AG10803 (cell line): ENCODE measurements at places on chromosomes 3 and 15.

GRCh38 chr15:97791824-97792792, 168.4 kb upstream of the ARRDC4 start:
- DNase-seq = no peak

DNA sequence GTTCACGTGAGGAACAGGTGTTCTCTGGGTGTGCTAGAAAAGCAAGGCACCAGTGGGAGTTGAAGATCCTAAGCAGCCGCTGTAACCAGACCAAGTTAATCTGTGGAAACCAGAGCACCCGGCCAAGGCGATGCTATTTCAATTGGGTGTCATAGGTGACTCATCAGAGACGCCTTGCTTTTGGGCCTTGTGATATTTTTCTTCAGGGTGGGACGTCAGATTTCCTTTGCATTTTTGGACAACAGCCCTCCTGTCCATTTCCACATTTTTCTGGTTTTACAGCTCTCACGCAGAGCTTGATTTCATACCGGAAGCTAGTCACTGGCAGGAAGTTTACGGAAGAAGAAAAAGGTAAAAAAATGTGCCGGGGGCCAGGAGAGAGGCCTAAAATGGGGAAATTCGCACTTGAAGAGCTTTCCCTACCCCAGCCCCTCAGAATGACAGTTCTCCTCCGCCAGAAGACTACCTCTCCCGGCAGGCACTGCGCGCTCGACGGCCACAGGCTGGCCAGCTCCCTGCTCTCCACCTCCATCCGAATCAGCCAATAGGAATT, 471 bp upstream of the KBTBD8 start:
- DNase-seq = peak; percentile 61

GRCh38 chr3:154778057-154778456, 302.1 kb upstream of the MME start:
- no peak for DNase-seq

- DNase-seq = no peak
Measured at GRCh38 chr3:58497097-58497496, 5.2 kb downstream of the KCTD6 start.

DNA sequence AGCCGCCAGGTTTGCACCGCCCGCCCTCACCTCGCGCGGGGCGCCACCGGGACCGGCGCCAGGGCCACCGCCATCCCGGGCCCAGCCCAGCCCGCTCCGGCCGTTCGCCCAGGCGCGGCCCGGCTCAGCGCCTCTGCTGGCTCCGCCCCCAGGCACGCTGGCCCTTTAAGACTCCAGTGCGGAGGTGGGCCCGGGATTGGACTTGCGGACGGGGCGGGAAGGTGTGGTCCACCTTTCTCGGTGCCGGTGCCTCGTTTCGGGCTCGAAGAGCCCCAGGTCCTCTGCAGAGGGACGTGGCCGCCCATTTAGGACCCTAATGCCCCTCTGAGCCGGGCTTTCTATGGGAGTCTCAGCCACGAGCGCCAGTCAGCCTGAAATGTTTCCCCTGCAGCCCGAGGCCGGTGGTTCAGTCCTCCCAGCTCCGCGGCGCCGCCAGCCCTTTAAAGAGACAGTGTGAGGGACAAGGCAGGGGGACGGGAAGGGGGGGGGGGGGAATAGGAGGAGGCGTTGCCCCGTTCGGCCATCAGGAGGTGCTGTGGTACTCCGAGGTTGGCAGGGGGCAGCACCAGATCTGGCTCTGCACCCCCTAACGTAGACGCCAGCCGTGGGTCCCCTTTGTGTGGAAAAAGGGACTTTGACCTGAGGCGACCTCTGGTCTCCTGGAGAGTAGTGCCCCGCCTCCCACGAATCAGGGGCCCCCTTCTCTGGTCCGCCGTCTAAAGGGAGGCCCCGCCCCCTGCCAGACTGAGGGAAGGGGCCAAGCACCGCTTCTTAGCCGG, 1.0 kb downstream of the HYAL2 start:
- DNase-seq = peak; percentile 84

- DNase-seq = no peak
Measured at GRCh38 chr3:86152620-86153019, 838.3 kb downstream of the VGLL3 start.

GRCh38 chr3:110174908-110175307, 837.6 kb upstream of the DPPA4 start:
- DNase-seq = no peak

- no peak for DNase-seq
Measured at GRCh38 chr15:53470743-53471142, 288.7 kb downstream of the WDR72 start.

DNA sequence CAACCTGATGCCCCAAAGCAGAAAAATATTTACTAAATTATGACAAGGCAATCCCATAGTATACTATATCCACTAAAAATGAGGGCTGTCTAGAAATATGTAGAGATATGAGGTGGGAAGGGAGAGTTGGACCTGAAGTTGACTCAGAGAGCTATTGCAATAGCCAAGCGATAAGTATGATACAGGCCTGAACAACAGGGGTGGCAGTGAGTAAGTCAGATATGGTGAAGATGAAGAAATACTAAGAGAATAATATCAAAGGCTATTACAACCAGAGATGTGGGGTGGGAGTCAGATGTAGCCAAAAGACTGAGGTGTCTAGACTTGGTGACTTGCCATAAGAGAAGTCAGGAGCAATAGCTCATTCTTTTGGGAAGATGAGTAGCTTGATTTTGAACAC, 9.2 kb downstream of the HSPBAP1 start:
- DNase-seq = peak; percentile 48

- DNase-seq = peak; percentile 37
Measured at GRCh38 chr3:175193815-175194518, 334.8 kb downstream of the NAALADL2 start.

- DNase-seq = no peak
Measured at GRCh38 chr3:123313889-123314288, 112.1 kb downstream of the SEC22A start.

DNA sequence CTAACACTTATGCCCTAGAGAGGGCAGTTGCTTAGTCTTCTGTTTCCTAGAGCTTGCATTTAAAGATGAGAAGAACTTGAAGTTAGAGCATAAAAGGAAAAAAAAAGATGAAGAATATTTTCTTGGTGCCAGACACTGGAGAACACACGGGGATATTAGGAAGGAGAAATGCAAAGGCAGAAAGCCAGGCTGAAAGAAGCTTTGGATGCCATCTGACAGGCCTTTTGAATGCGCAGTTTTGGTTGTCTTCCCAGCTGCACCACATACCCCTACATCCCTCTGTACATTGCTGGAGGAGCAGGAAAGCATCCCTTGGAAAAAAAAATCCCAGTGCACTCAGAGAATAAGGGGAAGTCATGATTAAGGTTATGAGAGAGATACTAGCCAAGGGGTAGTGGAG, 378.9 kb downstream of the GAP43 start:
- no peak for DNase-seq

GRCh38 chr3:3160826-3161225, 18.7 kb downstream of the CRBN start:
- DNase-seq = peak; percentile 17

GRCh38 chr15:73922186-73923151, 3.8 kb upstream of the LOXL1 start:
- peak; percentile 75 for DNase-seq

DNA sequence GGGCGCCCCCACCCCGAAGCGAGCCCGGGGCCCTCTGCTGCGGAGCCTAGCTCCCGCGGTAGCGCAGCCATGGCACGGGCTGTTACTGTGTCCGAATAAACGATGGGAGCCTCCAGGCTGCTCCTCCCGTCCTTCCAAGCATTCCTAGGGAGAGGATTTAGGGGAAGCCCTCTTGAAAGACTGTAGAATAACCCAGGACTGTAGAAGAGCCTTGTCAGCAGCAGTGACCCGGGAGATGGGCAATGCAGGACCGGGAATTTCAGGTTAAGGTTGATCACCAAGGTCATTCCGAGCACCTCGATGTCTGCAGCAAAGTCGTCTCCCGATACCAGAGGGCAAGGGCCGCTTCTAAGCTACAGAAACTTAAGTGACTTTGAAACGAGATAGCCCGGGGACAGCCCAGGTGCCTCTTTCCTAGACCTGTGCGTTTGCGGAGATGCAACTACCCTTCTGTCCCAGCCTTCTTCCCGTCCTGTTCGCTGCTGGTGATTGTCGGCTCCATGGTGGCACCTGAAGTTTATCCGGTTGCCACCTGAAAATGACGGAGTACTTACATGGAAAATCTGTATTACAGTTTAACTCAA, 753 bp upstream of the MYO5A start:
- DNase-seq = no peak

- peak; percentile 5 for DNase-seq
Measured at GRCh38 chr3:47162697-47163168, 1.2 kb downstream of the SETD2 start.

GRCh38 chr15:95416576-95416975, 913.9 kb upstream of the NR2F2 start:
- no peak for DNase-seq

DNA sequence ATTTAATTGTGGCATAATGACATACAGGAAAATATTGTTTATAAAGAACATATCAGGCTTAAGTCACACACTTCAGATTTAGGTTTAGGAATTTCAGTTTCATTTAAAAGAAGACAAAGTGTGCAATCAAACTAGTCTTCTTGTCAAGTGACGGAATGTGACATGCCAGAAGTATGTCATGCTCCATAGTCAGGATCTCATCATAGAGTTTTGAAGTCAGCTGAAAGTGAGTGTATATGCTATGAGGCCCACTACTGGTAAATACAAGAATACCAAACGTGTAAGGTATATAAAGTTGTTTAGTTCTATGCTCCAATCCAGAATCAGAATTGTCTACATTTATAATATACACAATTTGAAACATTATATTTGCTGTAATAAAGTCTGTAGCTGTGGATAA, 988.4 kb downstream of the TBL1XR1 start:
- DNase-seq = no peak

DNA sequence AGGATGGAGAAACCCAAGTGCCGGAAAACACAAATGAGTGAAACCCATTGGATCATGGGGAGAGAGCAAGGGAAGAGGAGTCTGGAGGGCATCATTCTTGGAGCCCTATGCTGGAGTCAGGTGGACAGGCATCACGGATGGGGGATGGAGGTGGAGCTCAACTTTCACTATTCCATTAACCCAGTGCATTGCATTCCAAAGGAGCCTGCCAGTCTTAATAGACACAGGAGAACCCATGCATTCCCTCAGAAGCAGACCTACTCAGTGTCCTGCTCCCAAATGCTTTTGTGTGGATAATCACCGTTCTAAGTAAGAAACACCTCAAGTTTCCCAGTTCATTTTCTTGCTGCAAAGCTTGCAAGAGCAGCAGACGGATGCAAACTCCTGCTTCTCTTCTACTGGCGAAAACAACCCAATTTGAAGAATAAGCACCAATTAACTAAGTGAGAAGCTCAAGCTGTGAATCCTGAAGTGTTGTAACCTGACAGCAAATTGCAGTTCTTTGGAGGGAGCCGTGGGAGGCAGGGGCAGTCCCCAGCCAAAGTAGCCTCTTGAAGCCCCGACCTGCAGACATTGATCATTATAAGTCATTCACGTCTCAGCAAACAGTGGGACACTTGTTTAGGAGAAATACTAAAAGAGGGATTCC, 25.3 kb downstream of the SEMA5B start:
- DNase-seq = no peak

- DNase-seq = peak; percentile 79
Measured at GRCh38 chr3:87410110-87410509, 133.7 kb upstream of the POU1F1 start.

- no peak for DNase-seq
Measured at GRCh38 chr3:174223042-174223441, 636.1 kb upstream of the NAALADL2 start.
